ENCODE measurements at places on chromosomes 7 and 10.

DNA sequence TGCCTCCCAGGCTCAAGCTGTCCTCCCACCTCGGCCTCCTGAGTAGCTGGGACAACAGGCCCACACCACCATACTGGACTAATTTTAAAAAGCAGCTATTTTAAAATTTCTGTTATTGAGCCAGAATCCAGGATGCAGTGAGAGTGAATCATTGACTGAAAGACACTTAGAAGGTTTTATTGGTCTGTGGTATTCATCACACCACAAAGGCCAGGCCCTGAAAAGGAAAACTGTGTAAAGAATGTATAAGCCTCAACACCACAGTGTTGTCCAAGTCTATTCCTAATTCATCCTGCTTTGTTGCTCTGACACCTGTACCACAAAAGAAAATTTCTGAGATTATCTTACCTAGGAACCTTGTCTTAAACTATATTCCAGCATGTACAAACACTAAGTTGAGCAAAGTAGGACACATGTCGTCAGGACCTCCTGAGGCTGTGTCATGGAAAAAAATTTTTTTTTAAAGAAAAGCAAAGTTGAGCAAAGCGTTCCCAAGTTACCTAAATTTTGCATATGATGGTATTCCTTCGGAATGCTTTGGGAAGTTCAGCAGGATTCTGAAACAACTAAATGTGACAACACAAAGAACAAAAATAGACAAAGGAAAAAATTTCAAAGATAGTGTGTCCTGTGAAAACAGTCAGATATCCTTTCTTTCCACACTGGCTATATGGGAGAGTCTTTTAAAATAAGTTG lies 129.6 kb upstream of the MKLN1 start:
- DNase-seq = no peak

GRCh38 chr7:133828906-133829305 lies 298.2 kb upstream of the LRGUK start:
- no peak for DNase-seq

DNA sequence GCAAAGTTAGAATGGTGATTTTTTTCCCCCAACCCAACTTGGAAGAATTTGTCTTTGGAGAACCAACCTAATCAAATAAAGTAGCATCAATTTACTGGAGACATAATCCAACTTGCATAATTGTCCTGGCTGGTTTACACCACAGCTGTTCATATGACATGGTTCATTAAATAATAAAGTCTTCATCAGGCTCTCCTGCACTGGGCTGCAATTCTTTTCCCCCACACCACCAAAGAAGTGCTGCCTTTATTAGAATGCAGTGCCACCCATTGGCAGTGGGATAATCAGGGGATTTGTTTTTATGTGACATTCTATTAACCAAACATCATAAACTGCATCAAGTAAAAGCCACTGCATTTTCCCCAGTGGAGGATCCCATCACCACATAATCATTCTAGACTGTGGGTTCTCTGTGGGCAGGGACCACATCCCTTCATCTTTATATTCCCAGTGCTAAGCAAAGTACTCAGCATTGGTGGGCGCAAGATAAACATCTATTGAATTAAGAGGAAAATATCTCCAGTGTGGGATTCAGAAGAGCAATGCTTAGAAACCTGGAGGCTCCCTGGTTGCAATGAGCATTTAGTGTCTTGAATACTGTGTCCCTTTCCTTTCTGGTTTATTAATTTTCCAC lies 322.0 kb downstream of the KCNMA1 start:
- DNase-seq = no peak

- DNase-seq = no peak
These were observed 50.2 kb upstream of the GNA12 start for GRCh38 chr7:2894118-2894940.

- DNase-seq = no peak
These were observed 148.6 kb downstream of the SUGCT start for GRCh38 chr7:40283391-40283790.

GRCh38 chr7:137388916-137389315 lies 45.4 kb upstream of the PTN start:
- no peak for DNase-seq

DNA sequence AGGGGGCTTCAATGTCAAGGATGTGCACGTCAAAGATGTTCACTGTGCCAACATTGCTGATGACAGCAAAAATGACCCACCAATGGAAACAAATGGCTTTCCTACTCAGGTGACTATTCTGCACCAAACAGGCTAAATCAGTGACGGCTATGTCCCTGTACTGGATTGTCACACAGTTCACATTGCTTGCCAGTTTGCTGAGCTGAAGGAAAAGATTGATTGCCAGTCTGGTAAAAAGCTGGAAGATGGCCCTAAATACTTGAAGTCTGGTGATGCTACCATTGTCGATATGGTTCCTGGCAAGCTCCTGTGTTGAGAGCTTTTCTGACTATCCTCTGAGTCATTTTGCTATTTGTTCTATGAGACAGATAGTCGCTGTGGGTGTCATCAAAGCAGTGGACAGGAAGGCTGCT lies 202.2 kb upstream of the ETV1 start:
- no peak for DNase-seq

DNA sequence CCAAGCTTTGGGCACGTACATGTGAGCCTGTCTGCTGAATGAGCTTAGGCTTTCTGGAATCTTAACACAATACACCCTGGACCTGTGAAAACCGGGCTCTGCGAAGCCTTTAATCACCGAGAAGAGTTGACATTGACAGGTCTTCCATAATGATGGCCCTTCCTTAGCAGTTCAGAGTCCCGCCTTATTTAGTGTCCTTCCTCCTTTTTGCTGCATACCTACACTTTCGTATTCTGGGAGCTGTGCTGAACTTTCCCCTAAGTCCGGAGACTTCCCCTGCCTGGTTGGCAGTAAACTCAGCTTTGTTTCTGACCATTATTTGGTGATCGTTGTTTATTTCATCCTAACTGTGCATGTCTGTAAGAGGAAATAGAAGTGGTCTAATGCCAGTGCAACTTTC lies 212.0 kb downstream of the CAMK1D start:
- no peak for DNase-seq

GRCh38 chr7:22427104-22427503 lies 70.2 kb upstream of the RAPGEF5 start:
- no peak for DNase-seq

- no peak for DNase-seq
These were observed 12.6 kb downstream of the TBATA start for GRCh38 chr10:70772627-70773026.

DNA sequence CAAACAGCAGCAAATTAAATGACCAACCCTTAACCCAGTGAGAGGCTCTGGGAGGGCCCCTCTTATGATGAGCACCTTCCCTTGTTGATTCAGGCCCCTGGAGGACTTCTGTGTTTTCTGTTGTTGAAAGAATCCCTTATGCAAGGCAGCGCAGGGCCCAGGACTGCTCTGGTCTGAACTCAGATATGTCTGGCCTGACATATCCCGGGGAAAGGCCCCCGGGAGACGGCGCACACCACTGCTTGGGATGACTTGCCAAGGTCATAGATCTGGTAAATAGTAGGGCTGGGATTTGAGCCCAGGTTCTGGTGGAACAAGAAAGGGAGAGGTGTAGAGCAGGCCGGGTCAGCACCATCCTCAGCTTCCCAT lies 124.0 kb downstream of the AOAH start:
- no peak for DNase-seq

DNA sequence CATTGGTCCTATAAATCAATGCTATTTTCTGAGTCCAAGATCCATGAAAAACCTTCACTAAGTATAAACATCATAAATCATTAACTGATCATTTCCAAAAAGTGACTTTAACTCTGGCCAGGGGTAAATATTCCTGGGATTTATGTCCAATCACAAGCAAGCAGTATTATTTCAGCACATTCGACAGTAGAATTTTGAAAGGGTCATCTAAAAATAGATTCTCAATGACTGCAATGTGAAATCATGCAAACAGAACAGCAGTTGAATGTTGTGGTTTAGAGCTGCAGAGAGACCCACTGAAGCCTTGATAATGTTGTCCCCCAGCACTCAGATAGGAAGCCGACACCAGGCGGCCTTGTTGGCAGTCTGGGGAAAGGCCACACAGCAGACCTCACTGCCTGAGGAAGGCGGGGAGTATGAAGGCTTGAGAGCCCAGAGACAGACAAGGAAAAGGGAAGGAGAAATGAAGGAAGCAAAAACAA lies 38.1 kb downstream of the FAM107B start:
- DNase-seq = peak; percentile 15

All from hematopoietic multipotent progenitor cell treated with erythropoietin and hydrocortisone succinate and interleukin-3 and kit ligand, for 8 days (in vitro differentiated cells).